BE2C (cell line): ENCODE measurements at places on chromosomes 3 and 15.
A peak's percentile ranks its signal among the peaks of the same experiment; 100 is the strongest.

DNA sequence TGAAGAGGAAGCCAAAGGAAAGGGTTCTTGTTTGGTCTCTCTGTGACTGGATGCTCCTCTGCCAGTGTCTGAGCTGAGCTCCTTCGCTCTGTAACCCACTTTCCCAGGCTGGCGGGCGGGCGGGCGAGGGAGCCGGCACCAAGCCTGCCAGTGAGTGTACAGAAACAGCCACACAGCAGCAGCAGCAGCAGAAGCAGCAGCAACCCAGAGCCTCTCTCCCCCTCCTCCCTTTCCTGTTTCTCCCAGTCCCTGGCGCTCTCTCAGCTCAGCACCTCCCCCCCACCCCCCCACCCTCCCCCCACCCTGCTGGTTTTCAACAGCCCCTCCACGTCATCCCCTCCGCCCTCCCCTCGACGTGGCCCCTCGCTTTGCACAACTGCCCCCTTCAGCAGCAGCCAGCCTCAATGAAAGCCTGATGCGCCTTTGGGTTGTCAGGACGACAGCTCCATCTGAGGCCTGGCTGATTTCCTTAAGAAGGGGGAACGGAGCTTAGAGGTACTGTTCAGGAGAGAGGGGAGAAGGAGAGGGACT is at the start of gene LSAMP:
Gene LSAMP (minus strand): TSS at position 177 of the 531 bp plus-strand sequence.
- peak; percentile 59 for DNase-seq

GRCh38 chr15:36432161-36432560 is 147.3 kb upstream of the CDIN1 start:
- DNase-seq, result no peak

GRCh38 chr3:167814441-167814951 is 79.0 kb downstream of the SERPINI1 start:
- no peak for DNase-seq

- DNase-seq, result no peak
These were observed 298.2 kb upstream of the SLCO3A1 start for GRCh38 chr15:91555312-91555711.

DNA sequence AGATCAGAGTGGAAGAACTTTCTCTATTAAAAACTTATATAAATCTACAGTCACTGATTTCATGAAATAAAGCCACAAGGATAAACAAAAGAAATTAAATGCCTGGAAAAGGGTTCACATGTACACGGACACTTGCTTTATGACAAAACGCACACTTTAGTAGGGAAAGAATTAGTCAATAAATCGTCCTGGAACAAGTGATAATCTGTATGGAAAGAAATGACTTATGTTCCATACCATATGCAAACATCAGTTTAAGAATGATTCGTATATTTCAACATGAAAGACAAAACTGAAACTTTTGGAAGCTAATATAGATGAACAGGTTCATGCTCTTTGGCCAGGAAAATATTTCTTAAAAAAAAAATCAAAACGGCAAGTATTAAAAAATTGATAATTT is 40.2 kb downstream of the MEF2A start:
- no peak for DNase-seq

DNA sequence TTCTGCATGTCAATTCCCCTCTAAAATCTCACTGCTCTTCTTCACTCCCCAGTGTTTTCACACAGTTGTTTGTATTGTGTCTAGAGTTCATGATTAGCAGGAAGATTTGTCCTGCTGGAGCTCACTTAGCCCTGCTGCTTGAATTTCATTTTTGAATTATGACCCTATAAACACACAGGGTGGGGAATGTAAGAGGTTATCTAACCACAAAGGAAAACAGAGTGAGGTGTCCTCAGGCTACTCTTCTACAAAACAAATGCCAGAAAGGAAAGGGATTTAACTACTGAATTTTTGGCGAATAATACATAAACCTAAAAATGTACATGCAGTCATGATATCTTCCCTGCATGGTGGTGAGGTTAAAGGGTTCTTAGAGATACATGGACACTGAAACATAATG is 215.1 kb upstream of the CNTN4 start:
- no peak for DNase-seq

- no peak for DNase-seq
These were observed 37.6 kb upstream of the RHCG start for GRCh38 chr15:89533861-89534544.
